ENCODE measurements at places on chromosomes 12 and 14. TPM values are rescaled to one million over a fixed set of nuclear protein-coding genes. Genes with fewer than 3 reads are reported as not detected.

SERPINA10 gene
- total RNA-seq, result not detected

DNA sequence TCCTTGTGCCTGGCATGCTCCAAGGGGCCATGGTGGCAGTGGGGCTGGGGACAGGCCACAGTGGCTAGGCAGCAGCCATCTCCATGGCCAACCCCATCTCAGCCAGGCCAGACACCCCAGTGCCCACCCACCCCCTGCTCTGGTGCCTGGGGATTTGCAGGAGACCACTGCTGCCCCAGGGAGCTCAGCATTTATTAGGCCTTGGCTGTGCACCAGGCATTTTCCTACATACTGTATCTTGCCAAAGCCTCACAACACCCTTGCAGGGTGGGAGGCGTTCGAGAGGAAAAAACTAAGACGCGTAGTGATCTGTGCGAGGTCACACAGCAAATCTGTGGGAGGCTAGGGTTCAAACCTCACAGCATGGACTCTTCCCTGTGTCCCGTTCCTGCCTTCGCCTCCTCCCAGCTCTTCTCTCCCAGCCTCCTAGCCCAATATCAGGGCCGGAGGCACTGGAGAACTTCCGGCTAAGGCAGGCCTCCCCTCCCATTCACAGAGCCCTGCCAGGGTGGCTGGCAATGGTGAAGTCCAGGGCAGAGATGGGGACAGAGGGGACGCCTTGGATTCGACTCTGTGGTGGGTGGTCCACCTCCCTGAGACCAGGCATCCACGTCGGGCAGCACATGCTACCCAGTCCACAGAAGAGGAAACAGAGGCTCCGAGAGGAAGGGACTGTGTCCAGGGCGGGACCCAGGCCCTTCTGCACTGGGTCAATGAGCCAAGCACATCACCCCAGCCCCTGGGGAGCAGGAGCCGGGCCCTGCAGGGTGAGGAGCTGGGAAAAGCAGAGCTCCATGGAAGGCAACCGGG lies 57.4 kb downstream of the FAM222A start:
- DNase-seq, result peak; percentile 83

DNA sequence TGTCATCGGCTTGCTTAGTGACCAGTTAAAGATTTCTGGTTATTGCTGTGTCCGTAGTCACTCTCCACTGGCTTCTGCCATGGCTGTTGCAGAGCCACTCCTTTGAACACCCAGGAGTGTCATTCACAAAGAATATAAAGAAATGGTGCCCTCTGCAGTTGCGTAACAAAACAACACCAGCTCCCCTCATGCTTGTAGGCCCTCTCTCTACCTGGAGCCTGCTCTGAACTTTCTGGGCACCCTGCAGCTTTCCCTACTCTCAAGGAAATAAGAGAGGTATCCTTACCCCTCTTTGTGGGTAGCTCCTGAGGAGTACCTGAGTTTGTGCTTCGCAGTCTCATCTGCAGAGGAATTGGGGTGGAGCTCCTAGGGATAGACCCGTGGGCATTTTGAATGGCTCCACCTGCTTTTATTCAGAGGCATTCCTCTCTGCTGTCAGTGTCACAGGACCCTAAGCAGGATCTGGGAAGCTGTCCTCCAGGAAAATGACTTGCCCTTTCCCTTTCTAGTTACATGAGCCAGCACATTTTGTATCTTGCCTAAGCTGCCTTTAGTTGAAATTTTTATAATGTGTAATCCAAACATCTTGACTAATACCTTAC lies 97.2 kb upstream of the TMEM260 start:
- DNase-seq, result no peak

ESPL1 gene
- 0.67 TPM for total RNA-seq

DNA sequence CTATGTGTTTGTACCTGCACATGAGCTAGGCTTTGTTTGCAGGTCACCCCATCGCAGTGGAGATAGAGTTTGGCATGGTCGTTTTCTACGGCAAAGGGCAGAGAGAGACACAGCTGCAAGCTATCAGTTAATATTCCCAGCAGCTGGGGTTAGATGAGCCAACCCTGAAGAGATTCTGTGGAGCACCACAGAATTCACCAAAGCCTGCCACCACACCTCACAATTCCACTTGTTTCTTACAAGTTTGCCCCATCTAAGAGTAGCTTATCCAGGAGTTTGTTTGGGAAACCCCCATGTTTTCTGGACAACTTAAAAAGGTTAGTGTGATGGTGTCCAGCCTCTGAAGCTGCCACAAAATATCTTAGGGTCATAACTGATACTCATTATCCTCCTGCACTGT lies 20.0 kb upstream of the HIF1A start:
- no peak for DNase-seq

DNA sequence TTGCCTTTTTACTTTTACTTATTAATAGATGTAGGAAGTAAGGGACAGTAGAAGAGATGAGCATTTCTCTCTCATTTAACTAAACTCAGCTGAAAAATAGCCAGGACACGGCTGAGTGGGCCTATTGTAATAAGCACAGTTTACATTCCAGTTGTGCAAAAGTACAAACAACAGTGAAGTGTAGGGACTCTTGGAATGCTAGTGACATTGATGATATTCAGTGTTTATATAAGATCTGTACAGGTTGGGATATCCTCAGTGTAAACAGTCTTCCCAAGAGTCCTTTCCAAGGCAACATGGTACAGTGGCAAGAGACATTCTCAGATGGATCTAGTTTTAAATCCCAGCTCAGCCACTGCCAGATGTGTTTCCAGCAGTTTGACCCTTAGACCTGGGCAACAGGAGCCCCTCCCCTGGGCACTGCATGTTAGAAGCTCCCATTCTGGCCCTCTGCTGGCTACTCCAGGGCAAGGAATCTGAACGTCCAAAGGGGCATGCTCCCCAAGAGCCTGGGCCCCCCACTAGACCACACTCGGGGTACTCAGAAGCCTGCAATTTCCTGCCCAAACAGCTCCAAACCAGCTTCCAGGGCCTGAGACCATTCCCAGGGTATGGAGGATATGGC lies 55.3 kb downstream of the STAB2 start:
- DNase-seq, result no peak

PLXNC1 gene
- total RNA-seq, result 8.9 TPM

BHLHE41 gene
- 21.0 TPM for total RNA-seq

KRT84 gene
- not detected for total RNA-seq

- no peak for DNase-seq
These were observed 59.6 kb downstream of the NELL2 start for GRCh38 chr12:44816446-44817017.

DNA sequence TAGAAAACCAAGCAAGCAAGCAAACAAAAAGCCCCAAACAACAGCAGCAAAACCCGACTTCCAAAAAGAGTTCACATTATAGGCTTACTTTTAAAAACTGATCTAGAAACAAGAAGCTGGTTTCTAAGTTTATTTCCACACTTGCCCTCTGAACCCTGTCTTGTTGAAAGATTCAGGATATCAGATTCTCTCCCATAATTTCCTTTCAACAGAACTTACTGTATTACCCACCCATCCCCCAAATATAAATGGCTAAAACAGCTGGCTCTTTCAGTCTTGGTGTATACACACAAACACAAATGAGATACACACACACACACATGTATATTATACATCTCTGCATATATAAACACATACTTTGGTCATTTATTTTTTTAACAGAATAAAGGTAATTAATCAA lies 460.9 kb downstream of the ZFP36L1 start:
- no peak for DNase-seq

DNA sequence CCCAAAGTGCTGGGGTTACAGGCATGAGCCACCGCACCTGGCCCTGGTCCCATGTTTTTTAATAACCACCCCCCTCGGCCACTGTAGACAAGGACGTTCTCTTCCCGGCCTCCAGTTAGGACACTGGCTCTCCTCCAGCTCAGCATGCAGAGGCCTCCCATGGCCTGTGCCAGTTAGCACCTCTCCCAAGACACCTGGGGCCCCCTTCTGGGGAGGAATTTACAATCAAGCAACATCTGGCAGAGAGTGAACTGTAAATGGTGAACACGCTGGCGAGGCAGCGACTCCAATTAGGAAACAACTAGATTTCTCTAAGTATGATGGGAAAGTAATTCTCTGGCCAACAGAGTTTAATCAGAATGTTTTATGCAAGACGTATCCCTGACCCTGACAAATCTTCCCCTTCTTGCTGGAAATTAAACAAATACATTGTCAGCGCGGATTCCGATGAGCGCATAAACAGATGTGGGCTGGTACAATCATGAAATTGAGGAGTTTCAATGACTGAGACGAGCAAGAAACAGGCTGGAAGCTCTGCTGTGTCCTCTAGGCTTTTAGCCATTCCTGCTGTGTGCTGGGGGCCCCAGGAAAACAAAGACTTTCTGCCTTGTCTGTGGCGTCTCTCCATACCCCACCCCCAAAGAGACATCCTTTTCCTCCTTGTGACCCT lies 61.7 kb upstream of the DLK1 start:
- DNase-seq, result no peak

DNA sequence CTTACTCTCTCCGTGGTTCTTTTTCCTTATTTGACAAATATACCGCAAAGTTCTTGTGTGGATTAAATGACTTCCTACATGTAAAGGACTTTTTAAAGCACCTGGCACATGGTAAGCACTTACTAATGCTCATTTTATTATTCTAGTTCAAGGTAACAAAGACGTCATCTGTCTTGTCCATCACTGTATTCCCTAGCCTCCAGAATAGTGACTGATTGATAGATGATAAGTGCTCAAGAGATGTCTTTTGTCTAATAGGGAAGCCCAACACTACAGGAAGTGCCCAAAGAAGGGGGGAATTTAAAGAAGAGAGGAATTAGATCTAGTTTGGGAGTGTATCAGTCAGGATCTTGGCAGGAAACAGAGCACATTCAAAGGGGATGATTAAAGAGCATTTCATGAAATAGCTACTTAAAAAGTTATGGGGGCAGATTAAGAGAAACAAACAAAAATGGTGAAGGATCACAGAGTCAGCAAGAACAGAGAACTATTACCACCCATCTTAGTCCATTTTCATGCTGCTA lies 151.9 kb downstream of the GXYLT1 start:
- DNase-seq, result no peak

PDZRN4 gene
- not detected for total RNA-seq

DNA sequence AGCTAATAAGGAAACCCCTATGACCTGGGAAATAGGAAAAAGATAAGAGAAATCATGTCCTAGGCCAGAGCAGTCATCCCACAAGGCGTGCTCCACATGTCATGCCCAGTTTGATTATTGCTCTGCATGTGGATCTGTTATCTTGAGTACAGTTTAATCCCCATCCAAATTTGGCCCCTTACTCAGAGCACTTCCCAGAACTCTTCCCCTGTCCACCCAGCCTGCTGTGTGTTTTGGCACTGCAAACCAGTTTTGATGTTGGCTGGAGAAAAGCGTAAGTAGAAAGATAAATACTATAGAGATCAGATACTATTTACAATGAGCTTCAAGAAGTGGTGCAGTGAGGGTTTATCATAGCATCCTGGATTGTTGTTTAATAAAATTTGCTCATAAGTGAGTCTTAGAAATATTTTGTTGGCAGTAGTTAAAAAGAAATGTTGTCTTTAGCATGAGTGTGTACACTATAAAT lies 83.8 kb downstream of the PTPRB start:
- no peak for DNase-seq

DNA sequence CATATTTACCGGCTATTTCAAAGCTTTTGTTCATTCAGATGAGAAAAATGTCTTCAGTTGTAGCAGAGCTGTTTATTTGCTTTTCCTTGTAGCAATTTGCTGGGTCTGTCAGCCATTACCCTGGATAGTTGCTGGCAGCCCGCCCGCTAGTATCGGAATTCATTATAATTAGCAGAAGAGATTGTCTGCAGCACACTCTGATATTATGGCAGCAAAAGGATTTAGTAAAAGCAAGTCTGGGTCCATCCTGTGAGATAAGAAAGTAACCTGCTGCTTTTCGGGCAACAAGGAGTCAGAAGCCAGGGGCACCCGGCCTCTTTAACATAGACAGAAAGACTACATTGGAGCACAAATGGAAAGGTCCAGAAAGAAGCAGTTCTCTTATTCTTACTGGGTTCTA lies 6.1 kb upstream of the SLC35E3 start:
- DNase-seq, result no peak

DNA sequence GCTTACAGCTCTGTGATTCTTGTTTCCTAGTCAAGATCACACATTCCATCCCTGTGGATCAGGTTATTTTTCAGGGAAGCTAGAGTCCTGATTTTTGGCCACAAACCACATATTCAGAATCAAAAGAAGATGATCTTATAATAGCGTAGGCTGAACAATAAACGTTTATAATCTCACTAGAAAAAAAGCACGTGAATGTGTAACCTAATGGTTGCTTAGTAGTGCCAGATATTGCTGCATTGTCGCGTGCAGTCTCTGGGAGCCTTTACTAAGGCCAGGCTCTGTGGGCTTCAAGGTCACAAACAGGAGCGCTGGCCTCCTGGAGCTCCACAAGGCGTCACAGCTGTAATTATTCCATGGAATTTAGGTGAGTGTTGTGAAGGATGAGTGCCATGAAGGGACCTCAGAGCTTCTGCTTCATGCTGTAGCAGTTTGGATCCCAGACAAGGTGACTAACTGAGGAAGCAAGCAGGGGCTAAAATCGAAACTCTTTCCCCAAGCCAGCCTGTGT lies 17.4 kb downstream of the CDKN1B start:
- DNase-seq, result no peak

GRCh38 chr14:97027256-97027999 lies 230.2 kb downstream of the VRK1 start:
- DNase-seq, result no peak

- no peak for DNase-seq
These were observed 41.3 kb upstream of the C12orf71 start for GRCh38 chr12:27123642-27124041.

HNF1A gene
- not detected for total RNA-seq

MAX gene
- 97.5 TPM for total RNA-seq

CACNA2D4 gene
- 8.8 TPM for total RNA-seq

DNA sequence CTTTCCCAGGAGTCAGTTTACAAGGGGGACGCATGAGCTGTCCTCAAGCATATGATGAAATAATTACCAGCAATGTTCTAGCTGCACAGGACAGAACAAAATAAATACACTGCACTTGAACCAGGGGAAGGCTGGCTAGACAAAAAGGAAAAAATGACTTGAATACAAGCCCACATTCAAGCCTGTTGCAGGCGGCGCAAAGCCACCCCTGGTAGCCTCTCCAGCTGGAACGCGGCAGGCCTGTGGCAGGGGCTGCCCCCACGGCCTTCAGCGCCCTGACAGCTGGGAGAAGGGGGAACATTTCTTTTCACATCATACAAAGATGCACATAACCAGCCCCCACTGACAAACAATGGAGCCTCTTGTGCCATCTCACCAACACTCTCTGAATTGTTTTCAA lies 57.1 kb downstream of the TRAFD1 start:
- DNase-seq, result no peak

DNA sequence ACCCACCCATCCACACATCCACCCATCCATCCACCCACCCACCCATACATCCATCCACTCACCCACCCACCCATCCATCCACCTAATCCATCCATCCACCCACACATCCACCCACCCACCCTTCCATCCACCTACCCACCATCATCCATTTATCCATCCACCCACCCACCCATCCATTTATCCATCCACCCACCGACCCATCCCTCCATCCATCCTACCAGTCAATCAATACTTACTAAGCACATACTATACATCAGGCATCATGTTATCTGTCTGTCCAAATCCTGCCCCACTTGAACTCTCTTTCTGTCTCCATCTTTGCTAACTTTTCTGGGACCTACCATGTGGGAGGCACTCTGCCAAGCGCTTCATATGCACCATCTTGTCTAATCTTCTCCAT lies 15.4 kb downstream of the GALNT9 start:
- DNase-seq, result no peak

All from mesenteric fat pad (tissue), 1 donor.